SJSA1 (cell line): ENCODE measurements at places on chromosomes 13 and 19.

DNA sequence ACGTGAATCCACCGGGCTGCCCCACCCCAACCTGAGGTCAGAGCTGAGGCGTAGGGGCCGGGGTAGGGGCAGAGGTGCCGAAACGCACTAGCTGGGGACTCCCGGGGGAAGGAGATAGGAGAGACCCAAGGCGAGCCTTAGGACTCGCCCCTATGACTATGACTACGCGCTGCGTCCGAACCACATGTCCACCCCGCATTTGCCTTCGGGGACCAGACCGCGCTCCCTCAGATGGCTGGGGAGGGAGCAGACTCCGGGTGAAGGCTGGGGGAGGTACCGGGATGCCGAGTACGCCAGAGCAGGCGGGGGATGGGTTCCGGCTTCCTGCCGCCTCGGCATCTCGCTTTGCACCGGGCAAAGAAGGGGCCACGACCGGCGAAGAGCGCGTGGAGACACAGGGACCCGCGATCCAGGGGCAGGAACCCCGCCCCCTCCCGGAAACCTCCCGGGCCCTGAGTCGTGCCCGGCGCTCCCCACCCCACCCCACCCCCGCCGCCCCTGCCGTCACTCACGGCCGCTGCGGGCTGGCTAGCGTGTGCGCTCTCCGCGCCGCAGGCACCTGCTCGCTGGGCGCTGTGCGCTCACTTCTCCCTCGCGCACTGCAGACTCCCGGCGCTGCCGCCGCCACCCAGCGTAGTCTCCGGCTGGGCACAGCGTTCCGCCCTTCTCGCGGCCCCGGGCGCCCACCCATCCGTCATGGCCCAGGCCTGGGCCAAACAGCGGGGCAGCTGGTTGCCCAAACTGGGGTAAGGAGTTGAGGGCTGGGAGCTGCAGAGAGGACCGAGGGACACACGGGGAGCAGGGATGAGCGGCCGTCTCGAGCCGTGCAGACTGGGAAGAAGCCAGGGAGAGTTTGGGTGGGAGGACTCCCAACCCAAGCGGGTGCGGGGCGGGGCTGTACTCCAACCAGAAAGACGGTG, 622 bp upstream of the VSTM2B start:
- no peak for DNase-seq

DNA sequence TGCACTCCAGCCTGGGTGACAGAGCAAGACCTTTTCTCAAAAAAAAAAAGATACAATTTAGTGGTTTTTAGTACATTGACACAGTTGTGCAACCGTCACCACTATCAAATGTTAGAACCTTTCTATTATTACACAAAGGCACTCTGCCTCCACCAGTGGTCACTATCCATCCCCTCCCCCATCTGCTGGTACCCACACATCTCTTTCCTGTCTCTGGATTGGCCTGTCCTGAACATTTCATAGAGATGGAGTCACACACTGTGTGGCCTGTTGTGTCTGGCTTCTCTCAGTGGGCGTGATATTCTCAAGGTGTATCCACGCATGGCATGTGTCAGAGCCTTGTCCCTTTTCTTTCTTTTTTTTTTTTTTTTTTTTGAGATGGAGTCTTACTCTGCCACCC, 11.2 kb downstream of the KDM4B start:
- no peak for DNase-seq

DNA sequence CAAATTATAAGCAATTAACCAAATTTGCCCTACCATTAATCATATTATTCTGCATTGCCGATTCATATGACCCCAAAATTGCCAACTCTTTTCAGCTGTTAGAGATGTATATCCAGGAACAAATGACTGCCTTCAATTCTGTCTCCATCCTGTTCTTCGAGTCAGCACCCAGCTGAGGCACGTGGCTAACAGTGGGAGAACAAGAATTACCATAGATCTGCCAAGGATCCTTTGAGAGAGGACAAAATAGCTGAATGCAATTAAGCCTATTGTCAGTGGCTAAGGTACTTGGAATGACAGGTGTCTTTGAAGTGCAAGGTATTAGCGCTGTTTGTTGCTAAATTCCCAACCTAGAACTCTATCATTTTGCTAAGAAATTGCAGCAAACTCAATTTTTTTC, 426.1 kb downstream of the TSHZ3 start:
- DNase-seq = no peak

- DNase-seq = no peak
Measured at GRCh38 chr19:34997071-34997617, 3.0 kb upstream of the GRAMD1A start.

- no peak for DNase-seq
Measured at GRCh38 chr13:93774506-93774905, 547.9 kb downstream of the GPC6 start.
